ENCODE measurements at places on chromosomes 11 and 22. TPM values are rescaled to one million over a fixed set of nuclear protein-coding genes. Genes with fewer than 3 reads are reported as not detected.

DNA sequence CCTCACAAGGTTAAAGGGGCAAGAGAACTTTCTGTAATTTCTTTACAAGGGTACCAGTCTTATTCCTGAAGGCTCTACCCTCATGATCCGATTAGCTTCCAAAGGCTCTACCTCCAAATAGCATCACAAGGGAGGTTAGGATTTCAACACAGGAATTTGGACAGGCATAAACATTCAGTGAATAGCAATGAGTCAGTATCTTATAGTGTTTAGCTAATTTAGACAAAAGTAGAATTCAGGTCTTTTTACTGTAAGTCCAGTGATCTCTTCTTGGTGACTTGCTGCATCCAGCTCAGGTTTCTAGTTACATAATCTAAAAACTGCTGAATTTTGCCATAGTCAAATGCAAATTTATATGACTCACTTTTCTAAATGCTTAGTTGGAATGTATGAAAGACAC is 1995.6 kb upstream of the RAG2 start:
- no peak for DNase-seq

The OR5B21 gene
- not detected for total RNA-seq

The HTR3B gene
- total RNA-seq = not detected

GRCh38 chr11:8220261-8221045 is 43.2 kb downstream of the LMO1 start:
- no peak for DNase-seq

The FAR1 gene
- 35.4 TPM for total RNA-seq

GRCh38 chr11:75639762-75640181 is 29.1 kb downstream of the MAP6 start:
- peak; percentile 81 for DNase-seq

Data from Right ventricle myocardium inferior (tissue), 1 donor.